ENCODE measurements at places on chromosomes 4 and X. TPM values are rescaled to one million over a fixed set of nuclear protein-coding genes. Genes with fewer than 3 reads are reported as not detected.

The PPP4R3C gene
- not detected for total RNA-seq

The HMGB2 gene
- 104 TPM for total RNA-seq

The PPARGC1A gene
- total RNA-seq: 10.9 TPM

The SUPT20HL1 gene
- total RNA-seq: 0.04 TPM

The PSAPL1 gene
- total RNA-seq: not detected

The LRCH2 gene
- 4.0 TPM for total RNA-seq

The NXF3 gene
- total RNA-seq: not detected

The UBA6 gene
- total RNA-seq: 58.6 TPM

The MAGEA2 gene
- not detected for total RNA-seq

The CYSLTR1 gene
- total RNA-seq: 11.1 TPM

DNA sequence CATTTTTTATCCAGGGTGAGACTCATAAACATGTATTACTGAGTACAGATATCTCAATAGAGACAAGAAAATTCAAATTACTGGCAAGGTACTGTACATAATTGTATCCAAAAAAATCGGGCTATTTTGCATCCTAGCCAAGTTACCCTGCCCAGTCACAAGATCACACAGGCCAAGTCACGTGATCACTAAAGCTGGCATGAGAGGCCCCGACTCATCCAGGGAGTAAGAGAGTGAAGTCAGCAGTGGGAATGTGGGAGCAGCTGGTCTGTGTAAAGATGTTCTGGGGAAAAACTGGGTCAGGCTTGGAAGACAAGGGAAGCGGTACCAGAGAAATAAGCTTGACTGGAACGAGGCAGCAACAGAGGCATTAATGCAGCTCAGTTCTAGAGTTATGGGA is 119.3 kb upstream of the STS start:
- DNase-seq: peak; percentile 12

- no peak for DNase-seq
Observed at GRCh38 chr4:184476695-184477094, 2.3 kb upstream of the IRF2 start.

GRCh38 chr4:57329279-57329678 is 219.1 kb upstream of the IGFBP7 start:
- DNase-seq: no peak

DNA sequence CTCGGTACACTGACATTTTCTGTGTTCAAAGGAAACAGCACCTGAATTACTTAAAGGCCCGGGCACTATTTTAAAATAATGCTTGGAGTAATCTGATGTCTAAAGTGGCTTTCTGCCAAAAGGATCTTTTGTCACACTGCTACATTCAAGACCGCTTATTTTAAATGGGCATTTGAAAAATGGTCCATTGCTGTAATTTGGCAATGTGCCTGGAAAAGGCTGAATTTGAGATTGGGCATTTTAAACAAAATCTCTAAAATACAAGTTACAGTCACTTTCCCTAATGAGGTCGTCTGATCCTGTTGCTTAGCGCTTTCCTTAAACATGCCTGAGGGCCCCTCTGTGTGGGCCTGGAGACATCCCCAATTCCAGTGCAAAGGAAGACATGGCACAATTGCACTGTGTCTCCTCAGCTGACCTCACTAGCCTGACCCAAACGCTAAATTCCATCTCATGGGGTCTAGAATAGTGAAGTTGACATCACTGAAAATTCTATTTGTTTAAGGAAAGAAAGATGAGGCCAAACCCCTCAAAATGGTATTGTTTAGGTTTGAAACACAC is 214.2 kb downstream of the GPC3 start:
- no peak for DNase-seq

GRCh38 chrX:28599957-28600356 is 12.7 kb downstream of the IL1RAPL1 start:
- DNase-seq: peak; percentile 12

DNA sequence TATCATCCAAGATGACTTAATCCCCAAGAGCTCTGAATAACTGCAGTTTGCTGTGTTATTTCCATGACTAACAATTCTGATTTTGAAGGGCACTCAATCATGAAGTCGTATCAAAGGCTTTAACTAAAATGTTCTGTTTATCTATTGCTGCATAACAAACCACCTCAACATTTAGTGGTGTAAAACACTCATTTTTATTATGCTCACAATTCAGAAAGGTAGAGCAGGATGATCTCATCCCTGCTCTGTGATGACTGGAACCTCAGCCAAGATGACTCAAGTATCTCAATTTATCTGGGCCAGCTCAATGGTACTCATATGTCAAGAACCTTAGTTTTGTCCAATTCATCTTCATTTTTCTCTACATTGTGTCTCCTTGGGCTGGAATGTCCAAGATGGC is 451.1 kb downstream of the PPARGC1A start:
- no peak for DNase-seq

GRCh38 chr4:13580036-13580435 is 35.7 kb upstream of the NKX3-2 start:
- DNase-seq: no peak

- DNase-seq: peak; percentile 65
Observed at GRCh38 chr4:152936446-152937335, 568 bp downstream of the FHDC1 start.

DNA sequence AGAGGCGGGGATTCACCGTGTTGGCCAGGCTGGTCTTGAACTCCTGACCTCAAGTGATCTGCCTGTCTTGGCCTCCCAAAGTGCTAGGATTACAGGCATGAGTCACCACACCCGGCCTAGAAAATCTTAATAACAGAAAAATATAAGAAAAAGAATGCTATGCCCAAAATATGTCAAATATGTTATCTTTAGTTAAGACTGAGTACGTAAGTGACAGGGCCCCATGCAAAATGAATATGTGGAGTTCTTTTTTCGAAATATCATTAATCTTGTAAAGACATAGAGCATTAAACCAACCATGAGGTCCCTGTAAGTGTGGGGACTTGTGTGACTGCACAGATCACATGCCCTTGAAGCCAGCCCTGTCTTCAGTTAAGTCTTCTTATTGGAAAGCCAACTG is 8.9 kb upstream of the ZNF518B start:
- no peak for DNase-seq

GRCh38 chrX:130110379-130111219 is at the start of gene ELF4:
Gene ELF4, minus strand, starts transcription at chrX:130110497. Its CDS starts 29,167 bp downstream, at chrX:130081330.
- DNase-seq: peak; percentile 76

DNA sequence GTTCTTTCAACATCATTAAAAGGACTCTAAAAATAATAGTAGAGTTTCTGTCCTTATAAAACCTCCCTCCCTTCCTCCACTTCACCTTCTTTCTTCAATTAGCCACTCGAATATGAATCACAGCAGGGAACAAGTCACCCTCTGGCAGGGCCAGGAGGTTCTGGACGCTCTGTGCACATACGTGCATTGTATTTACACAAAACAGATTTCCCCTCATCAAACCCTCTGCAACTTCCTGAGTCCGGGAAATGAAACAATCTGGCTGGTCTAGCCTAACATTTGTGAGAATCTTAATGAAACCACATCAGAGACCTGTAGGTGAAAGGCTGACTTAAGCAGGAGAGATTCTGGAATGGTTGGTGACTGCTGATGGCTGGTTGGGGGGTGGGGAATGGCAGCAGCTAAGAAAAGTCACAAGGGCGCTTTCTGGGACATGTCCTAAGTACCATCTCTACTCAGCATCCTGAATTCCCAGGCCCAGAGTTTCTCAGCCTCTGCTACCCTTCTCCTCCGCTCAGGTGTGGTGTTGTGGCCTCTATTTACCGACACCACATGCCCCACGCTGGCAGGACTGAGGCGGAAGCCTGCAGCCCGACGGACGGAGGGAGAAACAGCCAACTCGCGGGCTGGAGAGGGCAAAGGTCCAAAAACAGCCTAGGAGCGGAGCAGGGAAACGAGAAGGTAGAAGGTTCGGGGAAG is 1.0 kb downstream of the ZDHHC9 start:
- DNase-seq: peak; percentile 35

- no peak for DNase-seq
Observed at GRCh38 chrX:108036298-108036973, 8.4 kb upstream of the VSIG1 start.

DNA sequence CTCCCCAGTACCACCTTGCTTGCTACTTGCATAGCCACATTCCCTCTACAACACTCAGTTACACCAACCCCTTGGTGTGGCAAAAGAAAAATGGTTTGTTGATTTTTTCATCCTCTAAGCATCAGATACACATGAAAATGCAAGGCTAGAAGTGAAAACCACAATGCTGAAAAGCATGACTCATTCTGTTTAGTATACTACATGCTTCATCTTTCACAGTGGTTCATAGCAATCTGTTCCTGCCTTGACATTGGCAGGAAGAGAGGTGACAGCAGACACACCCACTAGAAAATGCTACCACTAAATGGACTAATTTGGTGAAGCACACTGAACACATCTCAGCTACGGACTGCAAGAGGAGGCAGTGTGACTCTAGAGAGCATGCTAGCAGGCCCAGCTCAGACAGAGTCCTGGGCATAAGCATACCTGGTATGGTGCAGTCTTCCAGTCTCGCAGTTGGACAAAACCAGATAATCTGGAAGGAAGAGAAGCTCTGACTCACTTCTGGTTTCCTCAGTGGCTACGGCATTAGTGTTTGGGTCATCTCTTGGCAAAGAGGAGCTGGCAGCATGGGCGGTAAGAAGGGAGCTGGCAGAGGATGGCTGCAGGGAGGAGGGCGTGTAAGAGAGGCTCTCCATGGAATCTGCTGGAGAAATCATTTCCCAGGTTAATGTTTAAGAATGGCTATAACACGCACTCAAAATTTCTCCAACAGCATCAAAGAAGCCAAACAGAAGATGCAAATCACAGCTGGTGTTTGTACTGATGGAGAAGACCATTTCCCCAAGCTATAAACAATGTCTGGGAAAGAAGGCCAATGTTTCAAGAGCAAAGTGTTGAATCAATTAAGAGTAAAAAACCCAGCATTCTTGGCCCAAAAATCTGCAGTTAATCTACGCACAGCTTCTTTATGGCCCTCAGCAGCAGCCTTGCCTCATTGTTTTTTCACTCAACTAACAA is 37.8 kb downstream of the GAB3 start:
- DNase-seq: peak; percentile 89

- peak; percentile 90 for DNase-seq
Observed at GRCh38 chr4:4859325-4859798, at the start of gene MSX1. Gene MSX1, plus strand, starts transcription at chr4:4859665. Its CDS starts 235 bp downstream, at chr4:4859900.

- DNase-seq: peak; percentile 59
Observed at GRCh38 chr4:119118397-119118796, 17.2 kb upstream of the MYOZ2 start.

DNA sequence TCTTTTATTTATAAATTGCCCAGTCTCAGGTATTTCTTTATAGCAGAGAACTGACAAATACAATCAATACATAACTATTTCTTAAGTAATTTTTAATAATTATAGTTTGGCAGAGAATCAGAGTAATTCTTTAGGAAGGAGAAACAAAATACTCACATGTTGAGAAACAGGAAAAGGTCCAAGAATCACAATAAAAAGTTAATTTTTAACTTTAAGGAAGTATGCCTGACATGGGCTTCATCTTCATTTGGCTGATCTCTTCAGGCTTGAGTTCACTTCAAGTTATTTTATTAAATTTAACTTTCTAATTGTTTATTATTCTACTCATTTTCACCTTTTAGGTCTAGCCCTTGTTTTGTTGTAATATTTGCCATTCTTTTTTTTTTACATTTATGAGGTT is 36.1 kb upstream of the RNF150 start:
- no peak for DNase-seq

GRCh38 chrX:17882680-17883079 is 21.6 kb upstream of the RAI2 start:
- no peak for DNase-seq

DNA sequence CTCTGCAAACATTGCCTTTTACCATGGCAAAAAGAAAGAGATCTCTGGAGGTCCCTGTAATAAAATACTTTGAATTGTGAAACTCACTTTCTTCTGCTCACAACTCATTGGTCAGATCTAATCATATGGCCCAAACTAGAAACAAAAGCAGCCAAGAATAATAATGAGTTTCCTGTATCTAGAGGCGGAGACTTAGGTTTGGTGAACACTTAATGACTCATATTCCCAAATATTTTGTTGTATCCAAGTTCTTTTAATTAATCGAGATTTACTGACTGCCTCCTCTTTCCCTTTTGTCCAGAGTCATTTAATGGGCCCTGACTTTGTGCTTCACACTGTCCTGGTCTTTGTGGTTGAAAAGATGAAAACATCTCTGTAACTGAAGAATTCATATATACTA is 190.6 kb downstream of the CCSER1 start:
- DNase-seq: no peak

GRCh38 chrX:36087366-36087765 is 167.8 kb downstream of the CFAP47 start:
- no peak for DNase-seq

GRCh38 chr4:156710365-156711192 is 261.0 kb downstream of the PDGFC start:
- DNase-seq: no peak
